Activated CD4-positive, alpha-beta T cell treated with anti-CD3 and anti-CD28 coated beads, Interleukin-10, Interleukin-2, amounts not matched to agents 100 ng/mL and 50 ng/mL, durations not matched to agents 16 hours and 8 hours (primary cell): ENCODE measurements at places on chromosomes 12 and 14.

DNA sequence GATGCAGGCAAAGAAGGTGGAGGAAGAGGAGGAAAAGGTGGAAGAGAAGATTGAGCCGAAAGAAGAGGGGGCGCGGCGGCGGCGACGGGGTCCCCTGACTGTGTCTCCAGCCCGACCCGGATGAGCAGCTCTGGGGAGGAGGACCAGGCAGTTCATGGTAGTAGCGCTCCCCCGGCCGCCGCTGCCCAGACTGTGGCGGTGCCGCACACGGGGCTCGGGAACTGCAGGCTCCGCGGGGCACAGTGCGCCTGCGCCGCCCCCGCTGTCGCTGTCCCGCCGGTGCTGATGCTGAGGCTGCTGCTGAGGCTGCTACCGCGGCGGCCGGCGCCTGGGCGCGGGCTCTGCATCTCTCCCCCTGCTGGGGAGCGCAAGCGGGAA is at the start of gene KCNH5:
KCNH5 (minus strand) TSS at position 225 of the 378 bp plus-strand sequence. CDS start 272 bp downstream, outside the sequence.
- peak; percentile 30 for DNase-seq

- DNase-seq = no peak
These were observed 115.8 kb downstream of the ETNK1 start for GRCh38 chr12:22740656-22741355.

GRCh38 chr14:31943217-31943799 is 133.8 kb upstream of the ARHGAP5 start:
- DNase-seq = no peak

DNA sequence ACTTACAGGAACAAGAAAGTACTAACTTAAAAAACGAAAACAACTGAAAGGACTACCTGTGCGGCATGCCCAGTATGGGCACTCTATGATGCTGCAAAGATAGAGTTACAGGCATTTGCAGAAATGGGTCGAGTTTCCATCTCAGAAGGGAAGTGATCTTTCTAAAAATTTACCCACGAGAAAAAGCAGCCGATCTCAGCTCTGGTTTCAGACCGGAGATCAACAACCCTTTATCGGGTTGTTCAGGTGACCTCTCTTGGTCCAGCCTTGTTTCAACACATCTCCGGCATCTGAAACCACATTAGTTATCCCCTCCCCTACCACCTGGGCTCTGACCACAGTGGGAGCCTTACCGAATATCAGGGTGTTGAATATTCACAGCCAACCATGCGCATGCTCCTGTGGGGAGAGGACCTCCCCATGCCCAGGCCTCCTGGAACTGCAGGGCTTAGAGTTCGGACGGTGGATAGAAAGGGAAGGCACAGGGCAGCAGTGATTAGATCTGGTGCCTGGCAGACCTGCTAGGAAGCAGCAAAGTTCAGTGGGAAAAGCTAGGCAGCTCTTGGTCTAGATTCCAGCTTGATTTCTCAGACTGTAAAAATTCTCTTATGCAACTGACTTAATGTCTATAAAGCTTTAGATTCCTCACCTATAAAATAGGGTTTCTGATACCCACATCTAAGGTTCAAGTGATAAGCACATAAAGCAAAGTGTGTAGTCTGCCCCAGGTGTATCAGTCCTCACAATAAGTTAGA is 906.0 kb downstream of the VRK1 start:
- DNase-seq = peak; percentile 58

- no peak for DNase-seq
These were observed 803 bp downstream of the STK38L start for GRCh38 chr12:27244689-27245488.

GRCh38 chr14:22122227-22122818 is 448.7 kb upstream of the OR4E1 start:
- no peak for DNase-seq

GRCh38 chr12:130813949-130814348 is 25.1 kb downstream of the STX2 start:
- DNase-seq = no peak

DNA sequence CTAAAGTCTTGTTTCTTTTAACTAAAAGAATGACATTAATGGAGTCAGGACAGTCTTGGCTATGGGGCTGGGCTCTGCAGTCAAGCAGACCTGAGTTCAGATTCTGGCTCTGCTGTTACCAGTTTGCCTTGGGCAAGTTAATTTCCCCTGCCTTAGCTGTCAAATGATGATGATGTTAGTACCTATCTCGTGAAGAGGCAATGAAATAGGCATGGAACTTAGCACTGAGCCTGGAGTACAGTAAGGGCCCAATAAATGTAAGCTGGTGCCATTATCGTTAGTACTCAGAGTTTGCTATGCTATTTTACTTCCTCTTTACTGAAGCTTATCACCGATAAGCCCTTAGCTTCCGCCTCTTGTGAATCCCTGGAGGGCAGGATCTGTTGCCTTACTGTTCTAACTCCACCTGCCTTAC is 8.5 kb downstream of the FBXW8 start:
- DNase-seq = no peak

DNA sequence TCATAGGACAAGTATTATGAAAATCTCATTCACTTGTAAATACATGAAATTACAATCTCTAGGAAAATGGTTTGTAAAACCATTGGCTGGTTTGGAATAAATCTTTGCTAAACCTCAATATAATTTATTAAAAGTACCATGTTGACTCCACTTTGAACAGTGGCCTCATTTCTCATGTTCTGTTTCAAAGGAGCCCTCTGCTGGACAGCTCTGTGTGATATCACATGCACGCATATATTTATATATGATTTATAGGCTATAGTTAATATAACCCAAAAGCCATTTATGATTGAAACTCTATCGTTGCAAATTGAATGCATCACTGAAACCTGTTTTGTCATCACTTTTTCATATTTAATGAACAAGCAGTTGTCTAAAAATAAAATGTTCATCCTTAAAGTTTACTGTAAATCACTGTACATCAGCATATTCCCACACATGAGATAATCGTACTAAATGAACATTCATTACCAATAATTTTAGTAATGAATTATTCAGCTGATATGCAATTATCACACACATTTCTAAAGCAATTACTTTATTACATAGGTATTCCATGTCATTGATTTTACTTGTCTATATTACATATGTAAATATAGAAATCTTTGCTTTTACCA is 493.8 kb downstream of the NPAS3 start:
- DNase-seq = peak; percentile 21

GRCh38 chr14:77746064-77746702 is 14.8 kb downstream of the SNW1 start:
- DNase-seq = no peak

DNA sequence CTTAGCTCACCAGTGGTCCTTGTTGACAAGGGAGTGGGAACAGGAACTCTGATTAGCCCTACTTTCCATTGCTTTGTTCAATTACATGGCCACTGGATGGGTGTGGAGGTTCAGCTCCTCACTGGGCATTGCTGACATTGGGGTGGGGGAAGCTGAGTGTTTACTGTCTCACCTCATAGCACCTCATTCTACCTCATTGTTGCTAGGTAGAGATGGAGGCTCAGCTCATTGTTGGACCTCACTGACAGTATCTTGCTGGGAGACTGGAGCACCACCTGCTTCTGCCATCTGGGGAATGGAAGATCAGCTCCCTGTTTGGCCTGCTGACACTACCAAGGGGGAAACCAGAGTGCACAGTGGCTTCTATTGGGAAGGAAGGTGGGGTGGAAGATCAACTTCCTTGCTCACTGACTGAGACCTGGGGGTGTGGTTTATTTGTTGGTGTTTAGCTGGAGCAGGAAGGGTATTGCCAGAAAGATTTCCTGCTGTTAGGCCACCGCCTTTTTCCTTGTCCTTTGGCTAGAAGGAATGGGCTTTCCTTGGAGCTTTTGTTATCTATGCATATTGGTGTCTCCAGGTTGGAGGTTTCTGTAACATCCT is 1.3 kb upstream of the OR4E2 start:
- DNase-seq = no peak

GRCh38 chr14:54221432-54221803 is 175.4 kb upstream of the CDKN3 start:
- no peak for DNase-seq

DNA sequence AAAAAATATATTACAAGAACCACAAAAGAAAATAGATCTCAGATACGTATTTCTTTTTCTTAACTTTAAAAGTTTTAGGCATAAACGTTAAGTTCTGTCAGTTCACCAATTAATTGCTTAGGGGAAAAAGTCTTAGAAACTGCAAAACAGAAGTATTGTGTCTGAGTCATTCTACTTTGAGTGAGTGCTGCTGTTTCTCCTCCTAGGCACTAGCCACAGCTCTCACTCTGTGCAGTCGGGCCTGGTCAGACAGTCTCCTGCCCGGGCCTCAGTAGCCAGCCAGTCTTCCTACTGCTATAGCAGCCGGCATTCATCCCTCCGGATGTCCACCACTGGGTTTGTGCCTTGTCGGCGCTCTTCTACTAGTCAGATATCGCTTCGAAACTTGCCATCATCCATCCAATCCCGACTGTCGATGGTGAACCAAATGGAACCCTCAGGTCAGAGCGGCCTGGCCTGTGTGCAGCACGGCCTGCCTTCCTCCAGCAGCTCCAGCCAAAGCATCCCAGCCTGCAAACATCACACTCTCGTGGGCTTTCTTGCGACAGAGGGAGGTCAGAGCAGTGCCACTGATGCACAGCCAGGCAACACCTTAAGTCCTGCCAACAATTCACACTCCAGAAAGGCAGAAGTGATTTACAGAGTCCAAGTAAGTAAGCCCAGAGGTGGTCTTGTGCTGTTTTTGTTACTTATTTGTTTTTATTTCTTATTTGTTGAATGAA is 201.3 kb downstream of the PCNX1 start:
- DNase-seq = no peak

DNA sequence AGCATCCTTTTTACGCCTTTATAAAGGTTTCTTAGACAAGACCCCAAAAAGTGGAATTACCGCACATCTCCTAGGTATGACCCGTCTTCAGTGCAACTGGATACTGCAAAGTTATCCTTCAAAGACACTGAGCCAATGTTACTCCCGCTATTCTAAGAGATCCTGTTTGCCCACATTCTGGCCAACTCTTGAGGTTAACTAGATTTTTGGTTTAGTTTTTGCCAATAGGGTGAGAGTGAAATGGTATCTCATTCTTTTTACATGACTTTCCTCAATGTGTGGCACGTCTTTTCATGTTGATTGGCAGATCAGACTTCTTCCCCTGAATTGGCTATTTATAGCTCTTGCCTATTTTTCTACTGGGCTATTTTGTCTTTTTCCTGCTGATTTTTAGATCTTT is 347.2 kb downstream of the MED13L start:
- no peak for DNase-seq

DNA sequence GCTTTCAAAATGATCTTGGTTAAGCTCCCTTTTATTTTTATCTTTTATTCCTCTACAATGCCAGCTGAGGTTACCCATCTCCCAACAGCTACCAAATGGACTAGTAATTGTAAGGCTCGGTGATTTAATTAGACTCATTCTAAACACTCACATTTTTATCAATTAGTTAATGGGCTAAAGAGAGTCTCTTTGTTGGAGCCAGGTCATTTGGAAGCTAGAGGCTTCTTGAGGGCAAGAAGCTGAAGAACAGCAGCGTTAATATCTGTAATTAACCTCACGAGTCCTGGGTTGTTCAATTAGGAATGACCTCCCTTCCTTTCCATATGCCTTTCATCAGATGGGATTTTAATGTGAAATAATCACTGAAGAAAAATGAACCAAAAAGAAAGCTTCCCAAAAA is 56.9 kb downstream of the OTX2 start:
- DNase-seq = no peak

GRCh38 chr12:117038919-117039318 is 60.3 kb downstream of the TESC start:
- DNase-seq = no peak

DNA sequence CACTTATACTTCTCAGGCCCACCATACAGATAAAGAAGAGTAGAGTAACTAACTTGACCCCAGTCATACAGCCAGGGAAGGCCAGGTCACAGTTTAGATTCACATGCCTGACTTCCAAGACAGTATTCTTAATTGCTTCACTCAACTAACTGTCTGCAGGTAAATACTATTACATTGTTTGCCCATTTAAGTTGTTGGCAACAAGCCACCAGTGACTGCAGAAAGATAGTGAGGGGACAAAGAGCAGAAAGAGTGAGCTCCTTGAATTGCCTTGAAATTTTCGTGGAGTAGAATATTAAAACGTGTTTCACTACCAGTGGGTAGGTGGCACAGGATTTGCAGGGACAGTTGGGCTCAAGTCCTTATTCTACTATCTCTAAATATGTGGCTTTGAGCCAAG is 146.3 kb upstream of the RMST start:
- no peak for DNase-seq

DNA sequence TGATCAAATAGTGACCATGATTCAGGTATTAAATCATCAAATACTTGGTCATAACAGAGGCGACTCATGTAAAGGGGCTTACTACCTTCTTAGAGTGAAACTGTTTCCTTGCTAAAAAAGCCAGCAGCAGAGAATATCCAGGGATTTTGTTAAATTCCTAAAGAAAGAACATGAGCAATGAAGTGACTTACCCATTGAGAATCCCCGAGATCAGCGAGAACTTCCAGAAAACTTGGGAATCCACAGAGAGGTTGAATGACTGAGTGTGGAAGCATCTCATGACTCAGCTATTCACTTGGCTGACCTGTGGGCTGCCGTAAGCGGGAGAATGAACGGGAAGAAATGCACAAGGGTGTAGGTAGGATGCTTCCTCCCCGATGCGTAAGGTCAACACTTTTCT is 85.3 kb upstream of the KCNA1 start:
- DNase-seq = no peak

- no peak for DNase-seq
These were observed 262.7 kb downstream of the BTG1 start for GRCh38 chr12:91882910-91883309.

GRCh38 chr12:10025236-10025635 is 5.2 kb upstream of the CLEC9A start:
- no peak for DNase-seq

- no peak for DNase-seq
These were observed 32.6 kb upstream of the DHRS7 start for GRCh38 chr14:60197629-60198303.

DNA sequence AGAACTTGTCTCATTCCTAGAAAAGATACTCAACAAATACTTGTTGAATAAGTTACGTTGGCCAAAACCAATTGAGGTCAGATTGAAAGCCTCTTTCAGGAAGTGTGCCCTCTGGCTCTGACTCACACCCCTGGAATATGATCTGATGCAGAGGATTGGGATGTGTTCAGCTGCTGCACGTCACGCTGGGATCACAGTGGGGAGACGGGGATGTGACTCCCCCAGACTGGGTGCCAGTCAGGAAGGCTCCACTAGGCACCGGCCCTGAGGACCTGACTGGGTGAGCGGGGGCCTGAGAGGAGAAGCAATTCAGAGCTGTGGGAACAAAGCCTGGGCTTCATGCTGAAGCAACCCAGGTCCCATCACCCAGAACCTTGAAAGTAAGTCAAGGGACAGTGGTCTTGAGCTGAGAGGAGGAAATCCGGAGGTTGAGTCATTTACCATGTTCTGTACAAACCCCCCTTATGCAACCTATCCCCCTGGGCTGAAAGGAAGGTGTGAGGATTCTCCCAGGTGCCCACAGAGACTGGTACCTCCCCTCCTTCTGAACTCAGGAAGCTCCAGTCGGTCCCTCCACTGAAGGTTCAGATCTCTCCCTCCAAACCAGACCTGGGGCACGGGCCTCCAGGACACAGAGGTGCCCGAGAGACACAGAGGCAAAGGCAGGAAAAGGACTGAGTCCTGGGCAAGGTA is 3.9 kb downstream of the CEBPE start:
- no peak for DNase-seq
